ENCODE measurements at places on chromosomes 12 and 14.
A peak's percentile ranks its signal among the peaks of the same experiment; 100 is the strongest.

GRCh38 chr14:93752980-93753561 is 35.2 kb downstream of the PRIMA1 start:
- DNase-seq: no peak

- no peak for DNase-seq
Observed at GRCh38 chr14:72521968-72522741, 371.7 kb downstream of the DPF3 start.

DNA sequence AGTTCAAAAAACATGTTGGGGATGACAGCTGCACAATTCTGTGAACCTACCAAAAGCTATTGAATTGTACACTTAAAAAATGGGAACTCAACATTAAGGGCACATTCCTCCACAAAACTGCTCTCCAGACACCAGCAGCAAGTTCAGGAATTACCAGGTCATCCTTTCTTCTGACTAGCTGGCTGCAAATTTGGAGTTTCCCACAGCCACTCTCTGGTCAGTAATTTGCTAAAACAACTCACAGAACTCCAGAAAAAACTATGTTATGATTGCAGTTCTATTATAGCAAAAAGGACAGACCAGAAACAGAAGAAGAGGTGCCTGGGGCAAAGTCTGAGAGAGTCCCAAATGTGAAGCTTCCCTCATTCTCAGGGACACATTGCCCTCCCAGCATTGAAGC is 20.1 kb upstream of the PLEKHD1 start:
- no peak for DNase-seq

GRCh38 chr12:47651368-47652254 is 54.2 kb downstream of the RPAP3 start:
- peak; percentile 69 for DNase-seq

Data from NCI-H1930 (cell line).